ENCODE measurements at places on chromosomes 16 and 17. TPM values are rescaled to one million over a fixed set of nuclear protein-coding genes. Genes with fewer than 3 reads are reported as not detected.

GRCh38 chr16:70496513-70496912, 26.8 kb downstream of the COG4 start:
- DNase-seq, result no peak

DNA sequence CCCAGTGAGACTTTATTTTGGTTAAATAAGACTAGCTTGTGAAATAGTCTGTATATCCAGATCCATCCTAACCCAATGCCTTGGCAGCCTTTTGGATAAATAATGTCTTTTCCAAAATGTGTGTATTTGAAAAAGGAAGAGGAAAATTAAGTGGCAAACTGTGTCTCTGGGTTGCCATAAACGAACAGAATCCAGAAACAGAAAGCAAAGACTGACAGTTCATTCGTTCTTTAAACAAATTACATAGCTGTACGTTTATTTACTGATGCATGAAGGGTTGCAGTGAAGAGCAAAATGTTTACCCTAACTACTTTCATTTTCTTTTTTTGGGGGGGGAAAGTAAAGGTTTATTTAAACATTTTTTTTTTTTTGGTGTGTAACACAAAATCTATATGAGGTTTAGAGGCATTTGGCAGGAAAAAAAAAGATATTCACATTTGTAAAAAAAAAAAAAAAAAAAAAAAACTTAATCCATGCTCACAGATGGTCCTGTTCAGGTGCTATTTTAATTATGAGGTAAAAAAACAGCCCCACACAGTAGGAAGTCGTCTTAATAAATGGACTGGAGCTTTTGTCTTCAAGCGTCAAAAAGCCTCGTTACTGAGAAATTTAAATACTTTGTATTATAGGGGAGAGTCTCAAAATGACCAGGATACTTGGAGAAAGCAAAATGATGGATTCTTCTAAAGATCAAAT, 245.9 kb downstream of the FTO start:
- DNase-seq, result peak; percentile 17

The CYGB gene
- 0.25 TPM for total RNA-seq

The CCDC40 gene
- 2.8 TPM for total RNA-seq

GRCh38 chr17:17837380-17837821, 615 bp upstream of the SREBF1 start:
- peak; percentile 85 for DNase-seq

- DNase-seq, result peak; percentile 51
Observed at GRCh38 chr17:50170662-50171370, 5.0 kb downstream of the SGCA start.

GRCh38 chr16:55248058-55248457, 75.9 kb upstream of the IRX6 start:
- DNase-seq, result no peak

All from H4 (cell line).